ENCODE measurements at places on chromosomes 1 and 21. TPM values are rescaled to one million over a fixed set of nuclear protein-coding genes. Genes with fewer than 3 reads are reported as not detected.

DNA sequence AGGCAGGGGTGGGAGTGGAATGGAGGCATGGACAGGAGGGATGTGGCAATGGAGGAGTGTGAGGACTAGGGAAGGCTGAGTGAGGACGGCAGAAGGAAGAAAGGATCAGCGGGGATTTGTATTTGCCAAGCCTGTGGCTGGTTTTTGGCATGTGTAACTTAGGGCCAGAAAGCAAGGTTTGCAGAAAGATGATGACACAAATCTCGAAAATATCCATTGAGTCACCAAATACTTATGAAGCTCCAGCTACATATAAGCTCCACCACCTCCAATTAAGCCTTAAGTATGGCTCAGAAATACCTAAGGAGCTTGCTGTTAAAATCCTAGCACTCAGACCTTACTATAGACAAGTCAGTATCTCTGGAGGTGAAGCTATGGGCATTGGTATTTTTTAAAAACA is 90.1 kb downstream of the OMA1 start:
- H3K27ac ChIP-seq, result no peak overlapping the region
- no peaks in the 10 kb centered on the region for H3K27me3 ChIP-seq
- DNase-seq, result no peak
- H3K4me1 ChIP-seq, result no peaks in the 10 kb centered on the region

The PM20D1 gene
- not detected for total RNA-seq

The ACTA1 gene
- 0.22 TPM for total RNA-seq

The MX2 gene
- total RNA-seq, result not detected

DNA sequence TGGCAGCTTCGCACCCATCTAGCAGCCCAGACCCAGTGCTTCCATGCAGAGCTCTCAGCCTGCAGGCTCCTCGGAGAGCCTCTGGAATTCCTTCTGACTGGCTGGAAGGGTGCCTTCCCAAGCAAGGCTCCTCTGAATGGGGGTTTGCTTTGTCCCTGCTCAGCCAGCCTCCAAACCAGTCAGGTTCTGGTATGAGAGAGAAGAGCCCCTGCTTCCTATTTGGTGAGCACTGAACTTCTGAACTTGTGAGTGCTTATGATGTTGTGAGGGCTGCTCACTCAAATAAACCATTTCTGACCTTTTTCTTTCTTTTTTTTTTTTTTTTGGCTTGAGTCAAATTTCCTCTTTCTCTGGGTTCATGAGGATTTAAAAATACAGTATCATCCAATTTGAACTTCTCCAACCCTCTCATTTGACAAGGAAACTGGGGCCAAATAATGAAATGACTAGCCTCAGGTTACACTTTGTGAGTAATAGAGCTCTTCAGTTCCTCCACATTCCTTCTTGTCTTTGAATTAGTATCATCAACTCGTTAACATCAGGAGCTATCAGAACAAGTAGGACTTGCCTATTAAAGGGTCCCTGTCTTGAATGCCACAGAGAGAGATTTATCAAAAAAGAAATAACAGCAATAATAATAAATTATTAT is 39.6 kb downstream of the GFI1 start:
- peaks cover 7% of the 10 kb centered on the region for H3K4me1 ChIP-seq
- no peak overlapping the region for H3K27ac ChIP-seq
- H3K36me3 ChIP-seq, result no peaks in the 10 kb centered on the region
- H3K27me3 ChIP-seq, result no peaks in the 10 kb centered on the region

The GPATCH3 gene
- 17.7 TPM for total RNA-seq

DNA sequence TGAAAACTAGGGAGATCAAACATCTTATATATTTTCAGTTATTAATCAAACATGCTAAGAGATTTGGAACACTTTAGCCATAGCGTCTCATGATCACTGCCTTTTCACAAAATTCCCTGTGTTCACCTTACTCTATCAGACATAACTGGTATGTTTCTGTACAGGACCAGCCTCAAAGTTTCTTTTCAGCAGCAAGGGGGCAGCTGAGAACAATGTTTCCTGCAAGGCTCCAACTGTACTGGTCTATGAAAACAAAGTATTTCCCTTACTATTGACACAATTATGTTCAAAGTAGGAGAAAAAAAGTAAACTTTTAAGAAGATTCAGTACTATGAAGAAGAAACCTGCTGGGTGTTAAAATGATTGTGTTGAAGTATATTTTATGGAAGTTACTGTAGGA is 98.5 kb downstream of the ATF6 start:
- peak; percentile 69 for DNase-seq
- no peaks in the 10 kb centered on the region for H3K27me3 ChIP-seq
- no peak overlapping the region for H3K4me3 ChIP-seq
- peaks cover 6% of the 10 kb centered on the region for H3K4me1 ChIP-seq
- no peak overlapping the region for H3K27ac ChIP-seq

GRCh38 chr1:222275729-222276465 is 272.0 kb downstream of the HHIPL2 start:
- H3K27me3 ChIP-seq, result no peaks in the 10 kb centered on the region
- H3K4me1 ChIP-seq, result no peaks in the 10 kb centered on the region
- DNase-seq, result no peak
- no peak overlapping the region for H3K27ac ChIP-seq
- H3K36me3 ChIP-seq, result no peaks in the 10 kb centered on the region

The TCEA3 gene
- 3.4 TPM for total RNA-seq

The LAMC2 gene
- 4.0 TPM for total RNA-seq

GRCh38 chr1:102886638-102887037 is 221.7 kb downstream of the COL11A1 start:
- DNase-seq, result no peak
- peaks cover 6% of the 10 kb centered on the region for H3K4me1 ChIP-seq
- no peaks in the 10 kb centered on the region for H3K36me3 ChIP-seq
- H3K27ac ChIP-seq, result no peak overlapping the region
- H3K27me3 ChIP-seq, result no peaks in the 10 kb centered on the region

- H3K27ac ChIP-seq, result no peak overlapping the region
- no peaks in the 10 kb centered on the region for H3K27me3 ChIP-seq
Observed at GRCh38 chr1:168735974-168736373, 7.0 kb upstream of the DPT start.

The SHCBP1L gene
- not detected for total RNA-seq

- no peaks in the 10 kb centered on the region for H3K36me3 ChIP-seq
- no peak overlapping the region for H3K27ac ChIP-seq
- DNase-seq, result no peak
- no peak overlapping the region for H3K4me3 ChIP-seq
Observed at GRCh38 chr1:194473766-194474165, 1287.4 kb upstream of the B3GALT2 start.

DNA sequence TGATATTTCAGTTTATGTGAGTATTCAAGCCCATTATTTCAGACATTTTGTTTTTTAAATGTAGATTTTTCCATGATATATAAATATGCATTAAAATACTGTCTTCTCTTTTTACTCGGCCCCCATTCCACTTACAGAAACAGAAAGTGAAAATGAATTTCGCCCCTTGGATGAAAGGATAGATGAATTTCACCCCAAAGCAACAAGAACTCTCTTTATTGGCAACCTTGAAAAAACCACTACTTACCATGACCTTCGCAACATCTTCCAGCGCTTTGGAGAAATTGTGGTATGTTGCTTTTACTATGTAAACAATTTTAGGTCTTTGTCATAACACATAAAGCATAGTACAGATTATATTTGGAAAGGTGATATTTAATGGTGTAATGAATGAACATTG is 59.9 kb downstream of the ZBTB17 start:
- peaks cover 9% of the 10 kb centered on the region for H3K36me3 ChIP-seq
- H3K4me1 ChIP-seq, result no peaks in the 10 kb centered on the region
- no peaks in the 10 kb centered on the region for H3K27me3 ChIP-seq
- no peak for DNase-seq
- no peak overlapping the region for H3K27ac ChIP-seq
- H3K4me3 ChIP-seq, result no peak overlapping the region

The PLA2G2F gene
- not detected for total RNA-seq

DNA sequence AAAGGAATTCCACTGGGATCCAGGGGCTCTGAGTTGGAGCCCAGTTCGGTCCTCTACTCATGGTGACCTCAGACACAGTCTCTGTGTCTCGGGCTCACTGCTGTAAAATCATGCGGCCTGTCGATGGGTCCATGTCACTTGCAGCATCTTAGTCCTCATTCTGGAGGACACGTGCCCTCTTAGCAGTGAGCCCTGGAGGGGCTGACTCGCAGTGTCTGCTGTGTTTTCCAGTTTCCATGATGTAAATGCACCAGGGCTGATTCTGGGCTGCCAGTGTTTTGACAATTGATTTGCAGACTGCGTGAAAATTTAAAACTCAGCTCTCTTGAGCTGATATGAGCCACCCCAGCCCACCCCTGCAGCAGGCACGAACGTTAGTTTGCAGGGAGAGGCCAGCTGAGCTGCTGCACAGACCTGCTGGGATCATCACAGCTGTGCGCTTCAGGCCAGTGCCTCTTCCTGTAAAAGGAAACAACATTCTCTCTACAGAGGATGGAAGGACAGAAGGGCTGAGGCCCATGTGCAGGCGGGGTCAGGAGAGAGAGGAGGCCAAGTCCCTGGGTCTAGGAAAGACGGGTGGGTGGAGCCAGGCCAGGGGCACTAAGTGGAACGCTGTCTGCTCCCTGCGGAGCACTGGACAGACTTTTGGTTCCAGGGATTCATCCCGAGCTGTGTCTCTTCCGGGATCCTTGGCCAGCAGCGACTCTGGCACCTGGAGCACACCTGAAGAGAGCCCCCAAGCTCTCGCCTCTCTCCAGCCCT is 42.6 kb downstream of the RSPH1 start:
- H3K27me3 ChIP-seq, result peaks cover 2% of the 10 kb centered on the region
- H3K4me1 ChIP-seq, result no peaks in the 10 kb centered on the region
- no peak overlapping the region for H3K27ac ChIP-seq
- no peaks in the 10 kb centered on the region for H3K36me3 ChIP-seq
- no peak overlapping the region for H3K4me3 ChIP-seq

DNA sequence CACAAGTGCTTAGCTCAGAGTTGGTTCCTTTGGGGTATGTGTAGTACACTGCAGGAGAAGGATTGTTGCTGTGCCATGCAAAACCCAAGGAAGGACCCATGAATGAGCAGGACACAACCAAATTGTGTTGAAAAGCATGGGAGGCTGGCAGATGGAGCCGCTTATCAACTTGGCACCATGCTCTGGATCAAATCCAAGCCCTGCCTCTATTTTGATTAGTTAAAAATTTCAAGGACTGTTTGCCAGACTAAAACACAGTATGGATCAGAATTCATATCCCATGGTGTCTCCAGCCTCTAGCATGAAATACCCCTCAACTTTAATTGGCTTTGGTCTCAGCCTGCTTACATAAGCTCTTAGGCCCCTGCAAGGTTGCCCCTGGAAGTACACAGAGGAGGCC is 27.8 kb downstream of the CCDC185 start:
- no peaks in the 10 kb centered on the region for H3K27me3 ChIP-seq
- H3K4me3 ChIP-seq, result no peak overlapping the region
- no peak overlapping the region for H3K27ac ChIP-seq
- no peaks in the 10 kb centered on the region for H3K4me1 ChIP-seq
- H3K36me3 ChIP-seq, result no peaks in the 10 kb centered on the region

DNA sequence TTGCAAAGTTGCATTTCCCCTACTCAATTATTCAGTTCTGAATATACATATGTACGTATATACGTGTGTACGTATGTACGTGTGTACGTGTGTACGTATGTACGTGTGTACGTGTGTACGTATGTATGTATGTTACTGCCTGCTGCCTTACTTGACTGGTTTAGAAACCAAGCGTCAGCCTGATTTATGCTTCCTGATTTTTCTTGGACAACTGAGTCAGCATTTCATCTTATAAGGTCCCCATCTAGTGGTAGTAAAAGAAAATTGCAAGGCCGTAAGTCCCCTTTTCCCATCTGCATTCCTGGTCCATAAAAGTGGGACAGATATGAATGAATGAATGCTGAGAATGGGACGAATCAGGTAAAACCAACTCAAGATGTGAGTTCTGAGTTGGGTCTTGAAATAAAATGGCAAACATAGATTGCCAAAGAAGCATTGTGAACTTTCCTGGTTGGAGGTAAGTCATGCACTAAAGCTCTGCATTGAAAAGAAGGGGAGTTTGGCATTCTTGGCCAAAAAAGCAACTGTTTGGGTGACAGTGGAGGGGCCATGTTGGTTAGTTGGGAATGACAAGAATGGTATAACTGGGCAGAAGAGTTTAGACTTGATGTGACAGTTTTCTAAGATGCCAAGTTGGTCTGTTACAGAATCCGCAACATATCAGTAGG is 76.4 kb upstream of the DNAH14 start:
- H3K4me3 ChIP-seq, result no peak overlapping the region
- H3K36me3 ChIP-seq, result no peaks in the 10 kb centered on the region
- no peak overlapping the region for H3K27ac ChIP-seq
- no peaks in the 10 kb centered on the region for H3K27me3 ChIP-seq
- no peaks in the 10 kb centered on the region for H3K4me1 ChIP-seq
- DNase-seq, result peak; percentile 72

DNA sequence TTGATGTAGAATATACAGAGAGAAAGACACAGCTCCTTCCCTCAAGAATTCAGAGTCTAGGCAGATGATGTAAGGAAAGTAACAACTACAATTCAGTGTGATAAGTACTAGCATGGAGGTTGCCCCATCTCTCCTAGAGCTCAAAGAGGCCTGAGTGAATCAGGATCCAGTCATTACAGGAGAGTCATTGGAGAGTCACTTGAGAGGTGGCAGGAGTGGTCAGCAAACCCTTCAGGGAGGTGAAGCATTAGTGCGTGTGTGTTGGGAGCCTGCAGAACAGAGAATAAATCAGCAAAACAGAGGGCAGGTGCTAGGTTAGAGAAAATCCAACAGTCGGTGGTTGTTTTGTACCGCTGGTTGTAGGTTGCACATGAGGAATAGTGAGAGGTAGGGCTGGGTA is 46.1 kb downstream of the GRIK1 start:
- no peaks in the 10 kb centered on the region for H3K27me3 ChIP-seq
- H3K27ac ChIP-seq, result no peak overlapping the region
- DNase-seq, result no peak
- no peak overlapping the region for H3K4me3 ChIP-seq

DNA sequence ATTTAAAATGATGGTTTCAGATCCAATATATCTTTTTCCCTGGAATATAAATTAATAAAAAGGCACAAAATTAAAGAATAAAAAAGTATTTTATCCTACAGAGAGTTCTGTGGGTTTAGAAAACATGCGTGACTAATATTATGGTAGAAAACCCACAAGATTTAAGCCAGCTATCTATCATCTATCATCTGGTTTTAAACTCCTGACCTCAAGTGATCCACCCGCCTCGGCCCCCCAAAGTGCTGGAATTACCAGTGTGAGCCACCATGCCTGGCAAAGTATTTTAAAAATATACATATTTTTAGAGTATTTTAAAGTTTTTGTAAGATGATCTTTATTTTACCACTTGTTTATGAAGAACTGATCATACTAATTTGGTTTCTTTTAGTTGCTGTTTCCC is 79.5 kb downstream of the NRIP1 start:
- no peaks in the 10 kb centered on the region for H3K27me3 ChIP-seq
- no peak overlapping the region for H3K27ac ChIP-seq
- H3K36me3 ChIP-seq, result no peaks in the 10 kb centered on the region
- no peak for DNase-seq
- no peak overlapping the region for H3K4me3 ChIP-seq
- H3K4me1 ChIP-seq, result no peaks in the 10 kb centered on the region

GRCh38 chr1:112317140-112317539 is 78.9 kb upstream of the CTTNBP2NL start:
- H3K27me3 ChIP-seq, result peaks cover 2% of the 10 kb centered on the region
- no peaks in the 10 kb centered on the region for H3K36me3 ChIP-seq
- no peak for DNase-seq
- no peak overlapping the region for H3K4me3 ChIP-seq
- peaks cover 4% of the 10 kb centered on the region for H3K4me1 ChIP-seq

The ITGB2 gene
- total RNA-seq, result 0.65 TPM

GRCh38 chr1:38875811-38876210 is 2.7 kb upstream of the MYCBP start:
- H3K4me1 ChIP-seq, result peaks cover 12% of the 10 kb centered on the region
- no peak overlapping the region for H3K27ac ChIP-seq
- no peak overlapping the region for H3K4me3 ChIP-seq
- no peaks in the 10 kb centered on the region for H3K27me3 ChIP-seq

GRCh38 chr1:181136738-181137122 is 48.2 kb downstream of the IER5 start:
- H3K27me3 ChIP-seq, result no peaks in the 10 kb centered on the region
- no peaks in the 10 kb centered on the region for H3K36me3 ChIP-seq
- H3K27ac ChIP-seq, result peak overlapping the region; percentile 39
- H3K4me3 ChIP-seq, result no peak overlapping the region

All from endothelial cell of umbilical vein (primary cell).